ENCODE measurements at places on chromosomes 16 and 17.

DNA sequence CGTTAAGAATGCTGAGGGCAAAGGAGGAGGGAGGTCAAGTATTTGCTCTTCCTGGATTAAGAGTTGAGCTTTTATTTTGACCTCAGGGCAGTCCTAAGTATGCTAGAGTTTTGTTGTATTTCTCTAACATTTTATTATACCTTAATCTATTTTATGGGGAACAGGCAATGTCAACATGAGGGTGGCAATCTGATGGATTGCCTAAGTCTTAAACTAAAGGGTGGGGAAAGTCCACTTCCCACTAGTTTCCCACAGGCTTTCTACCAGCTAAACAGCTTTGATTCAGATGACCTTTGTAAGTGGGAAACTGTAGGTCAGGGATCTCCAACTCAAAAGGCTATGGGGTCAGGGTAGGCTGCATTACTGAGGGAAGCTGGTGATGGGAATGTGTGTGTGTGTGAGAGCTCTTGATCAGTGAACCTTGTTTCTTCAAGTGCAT lies 24.9 kb downstream of the HSD17B2 start:
- peak; percentile 92 for DNase-seq

GRCh38 chr16:11009027-11009755 lies 64.8 kb downstream of the CLEC16A start:
- no peak for DNase-seq

DNA sequence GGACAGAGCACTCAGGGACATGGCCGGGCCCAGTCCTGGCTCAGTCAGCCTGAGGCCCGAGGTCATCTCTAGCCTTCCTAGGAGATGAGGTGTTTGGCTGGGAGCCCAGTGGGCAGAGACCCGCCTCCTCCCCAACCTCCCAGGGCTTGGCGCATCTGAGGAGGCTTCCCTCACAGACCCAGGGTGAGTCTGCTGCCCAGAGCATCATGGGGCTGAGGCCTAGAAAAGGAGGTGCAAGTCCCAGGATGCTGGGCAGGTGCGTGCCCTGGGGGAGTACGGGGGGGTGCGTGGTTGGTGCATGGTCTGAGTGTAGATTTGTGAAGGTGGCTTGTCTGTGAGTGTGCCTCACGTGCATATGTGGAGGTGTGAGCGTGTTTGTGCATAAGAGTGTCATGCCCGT lies 4.7 kb downstream of the PDE6G start:
- no peak for DNase-seq

- DNase-seq, result no peak
These were observed 2.6 kb downstream of the MYL11 start for GRCh38 chr16:30377050-30377811.

DNA sequence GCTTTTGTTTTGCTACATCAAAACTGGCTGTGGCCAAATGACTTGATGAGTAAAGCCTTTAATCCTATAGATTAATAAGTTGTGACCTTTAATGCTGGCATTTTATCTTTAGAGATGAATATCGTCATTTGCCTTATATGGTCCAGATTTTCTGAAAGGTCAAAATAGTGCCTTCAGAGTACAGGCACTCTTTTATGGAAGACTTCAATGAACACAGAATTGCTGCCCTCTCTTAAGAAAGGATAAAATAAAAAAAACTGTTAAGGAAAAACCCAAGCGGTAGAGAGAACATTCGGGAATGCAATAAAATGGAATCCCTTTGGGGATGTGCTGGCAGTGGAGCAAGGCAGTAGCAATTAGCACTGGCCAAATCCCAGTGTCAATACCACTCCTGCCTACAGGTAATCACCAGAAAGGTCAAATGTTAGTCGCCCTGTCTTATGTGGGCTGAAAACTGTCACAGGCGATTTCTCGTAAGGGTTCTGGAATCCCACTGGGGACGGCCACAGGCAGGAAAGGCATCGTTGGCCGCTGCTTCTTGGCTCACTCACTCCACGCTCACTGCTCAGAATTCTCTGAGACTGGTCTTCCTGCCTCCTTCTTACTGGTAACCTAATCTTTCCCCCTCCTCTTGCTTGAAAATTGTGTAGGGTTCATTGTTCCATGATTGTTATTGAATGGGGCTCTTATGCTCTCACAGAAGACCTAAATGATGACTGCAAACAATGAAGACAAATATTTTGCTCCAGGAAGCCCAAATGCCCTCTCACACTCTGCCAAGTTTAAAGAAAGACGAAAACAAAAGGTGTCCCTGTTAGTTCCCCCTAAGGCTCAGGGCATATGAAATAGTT lies 45.4 kb upstream of the HSBP1 start:
- no peak for DNase-seq

- peak; percentile 84 for DNase-seq
These were observed 12.7 kb upstream of the HASPIN start for GRCh38 chr17:3710951-3711383.

DNA sequence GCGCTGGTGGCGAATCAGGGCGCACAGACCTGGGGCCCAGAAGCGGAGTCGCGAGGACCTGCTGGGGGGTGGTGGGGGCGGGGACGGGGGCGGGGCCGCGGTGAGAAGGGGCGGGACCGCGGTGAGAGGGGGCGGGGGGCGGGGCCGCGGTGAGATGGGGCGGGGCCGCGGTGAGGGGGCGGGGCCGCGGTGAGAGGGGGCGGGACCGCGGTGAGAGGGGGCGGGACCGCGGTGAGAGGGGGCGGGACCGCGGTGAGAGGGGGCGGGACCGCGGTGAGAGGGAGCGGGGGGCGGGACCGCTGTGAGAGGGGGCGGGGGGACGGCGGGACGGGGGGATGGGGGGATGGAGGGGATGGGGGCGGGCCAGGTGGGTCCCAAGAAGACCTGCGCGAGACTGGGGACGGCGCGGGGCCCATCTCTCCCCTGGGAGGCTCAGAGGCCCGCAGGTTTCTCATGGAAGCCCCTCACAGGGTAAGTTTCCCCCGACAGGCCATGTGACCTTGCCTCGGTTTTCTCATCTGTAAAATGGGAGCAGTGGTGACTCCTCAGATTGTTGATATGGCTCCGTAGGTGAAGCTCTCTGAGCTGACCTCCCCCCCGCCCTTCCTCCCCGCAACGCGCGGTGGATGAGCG lies 28.6 kb upstream of the DBNDD1 start:
- no peak for DNase-seq

- DNase-seq, result no peak
These were observed 240.8 kb downstream of the STX8 start for GRCh38 chr17:9334536-9335446.

DNA sequence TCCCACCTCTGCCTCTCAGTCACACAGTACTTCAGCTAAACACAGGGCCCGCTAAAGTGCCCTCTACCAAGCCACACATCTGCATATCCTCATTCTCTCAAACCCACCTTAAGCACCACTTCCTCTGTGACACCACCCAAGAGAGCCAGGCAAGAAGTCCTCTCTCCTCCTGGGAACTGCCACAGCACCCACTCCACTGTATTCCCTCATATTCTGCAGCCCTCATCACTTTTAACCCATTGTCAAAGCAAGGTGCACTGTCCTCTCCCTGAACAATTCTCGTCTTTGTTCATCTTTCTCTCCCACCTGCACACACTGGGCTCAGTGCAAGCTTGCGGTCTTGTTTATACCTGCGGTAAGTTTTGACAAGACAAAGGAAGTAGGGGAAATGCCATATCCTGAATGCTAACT lies 13.6 kb downstream of the CHD9 start:
- no peak for DNase-seq

GRCh38 chr16:55116165-55116920 lies 185.7 kb downstream of the IRX5 start:
- no peak for DNase-seq

GRCh38 chr17:7883781-7884386 lies 4.7 kb upstream of the CHD3 start:
- DNase-seq, result no peak

- DNase-seq, result no peak
These were observed 1.5 kb upstream of the ADAP2 start for GRCh38 chr17:30920282-30920681.

GRCh38 chr17:17036524-17036998 lies 5.7 kb upstream of the MPRIP start:
- DNase-seq, result peak; percentile 50

GRCh38 chr16:54890381-54890780 lies 40.3 kb upstream of the IRX5 start:
- DNase-seq, result no peak

DNA sequence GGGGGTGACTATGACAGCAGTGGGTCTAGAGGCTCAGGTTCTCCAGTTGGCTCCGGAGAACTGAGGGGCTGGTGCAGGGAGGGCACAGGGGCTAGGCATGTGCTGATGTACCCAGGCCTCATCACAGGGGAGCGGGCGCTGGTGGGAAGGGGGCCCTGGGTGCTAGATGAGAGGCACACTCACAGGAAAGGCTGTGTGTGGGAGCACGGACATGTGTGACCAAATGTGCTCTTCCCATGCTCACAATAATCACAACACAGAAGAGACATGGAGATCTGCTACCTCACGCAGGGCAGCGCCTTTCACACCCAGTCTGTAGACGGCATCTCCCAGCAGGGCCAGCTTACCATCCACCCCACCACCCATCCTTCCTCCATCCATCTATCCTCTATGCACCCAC lies 17.4 kb upstream of the RASD1 start:
- no peak for DNase-seq

GRCh38 chr17:42843358-42843934 lies 934 bp upstream of the AOC2 start:
- peak; percentile 73 for DNase-seq

GRCh38 chr16:22624800-22625533 lies 114.3 kb downstream of the NPIPB5 start:
- DNase-seq, result no peak

DNA sequence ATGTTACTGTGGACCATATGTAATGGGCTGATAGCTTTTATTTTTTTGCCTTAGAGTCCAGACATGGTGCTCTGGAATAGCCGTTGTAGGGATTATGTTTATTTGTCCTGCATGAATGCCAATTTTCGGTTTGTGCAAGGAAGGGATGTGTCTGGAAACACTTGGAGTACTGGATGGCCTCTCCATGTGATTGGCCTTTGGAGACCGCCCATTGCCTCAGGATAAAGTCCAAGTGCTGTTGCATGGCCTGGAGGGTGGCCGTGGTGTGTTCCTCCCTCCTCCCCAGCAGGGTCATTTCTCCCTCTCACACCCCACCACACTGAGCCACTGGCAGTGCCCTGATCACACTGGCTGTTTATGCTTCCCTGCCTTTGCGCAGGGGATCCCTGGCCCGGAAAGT lies 93.9 kb downstream of the MSI2 start:
- DNase-seq, result no peak

GRCh38 chr16:86354641-86355513 lies 155.4 kb upstream of the FOXF1 start:
- DNase-seq, result no peak

DNA sequence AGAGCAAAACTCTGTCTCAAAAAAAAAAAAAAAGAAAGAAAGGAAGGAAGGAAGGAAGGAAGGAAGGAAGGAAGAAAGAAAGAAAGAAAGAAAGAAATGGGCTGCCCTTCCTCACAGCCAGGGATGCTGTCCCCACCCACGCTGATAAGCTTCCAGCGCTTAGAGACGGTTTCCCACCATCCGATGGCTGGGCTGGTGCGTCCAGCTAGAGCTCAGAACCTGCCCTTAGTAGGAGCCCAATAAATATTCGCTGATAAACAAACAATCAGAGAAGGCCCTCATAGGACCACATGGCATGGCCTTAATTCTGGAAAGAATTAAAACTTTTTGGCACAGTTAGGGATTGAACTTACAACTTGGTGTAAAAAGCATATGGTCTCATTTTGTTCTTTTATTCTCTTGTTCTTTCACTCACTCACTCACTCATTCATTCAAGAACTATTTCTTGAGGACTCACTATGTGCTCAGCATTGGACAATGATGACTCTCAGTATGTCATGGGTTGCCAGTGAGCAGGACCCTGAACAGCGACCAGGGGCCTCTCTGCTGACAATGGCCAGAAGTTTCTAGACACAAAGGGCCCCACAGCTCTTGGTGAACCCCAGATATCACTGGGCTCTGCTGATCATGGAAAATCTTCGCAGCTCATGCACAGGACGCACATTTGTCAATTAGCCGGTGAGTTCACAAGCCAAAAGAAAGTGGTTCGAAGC lies 32.5 kb upstream of the TNRC6C start:
- DNase-seq, result no peak

- peak; percentile 85 for DNase-seq
These were observed 37.1 kb downstream of the YWHAE start for GRCh38 chr17:1362964-1363363.

DNA sequence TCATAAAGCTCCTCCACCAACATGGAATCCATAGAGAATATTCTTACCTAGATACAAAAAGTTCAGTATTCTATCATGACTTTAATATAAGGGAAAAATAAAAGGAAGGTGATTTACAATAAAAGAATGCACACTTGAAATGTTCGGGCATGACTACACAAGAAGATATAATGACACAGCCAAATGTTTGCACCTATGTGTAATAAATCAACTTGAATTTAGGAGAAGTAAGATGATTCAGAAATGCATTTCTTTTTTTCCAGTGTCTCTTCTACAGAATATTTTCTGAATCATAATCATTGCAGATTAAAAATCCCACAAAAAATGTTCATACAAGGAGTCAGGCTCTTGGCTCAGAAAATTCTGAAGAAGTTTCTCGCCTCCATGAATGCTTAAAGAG lies 404.0 kb upstream of the HSBP1 start:
- no peak for DNase-seq

GRCh38 chr17:32297424-32297823 lies 31.8 kb downstream of the RHBDL3 start:
- no peak for DNase-seq

- no peak for DNase-seq
These were observed 119.2 kb downstream of the AXIN2 start for GRCh38 chr17:65442250-65442649.

DNA sequence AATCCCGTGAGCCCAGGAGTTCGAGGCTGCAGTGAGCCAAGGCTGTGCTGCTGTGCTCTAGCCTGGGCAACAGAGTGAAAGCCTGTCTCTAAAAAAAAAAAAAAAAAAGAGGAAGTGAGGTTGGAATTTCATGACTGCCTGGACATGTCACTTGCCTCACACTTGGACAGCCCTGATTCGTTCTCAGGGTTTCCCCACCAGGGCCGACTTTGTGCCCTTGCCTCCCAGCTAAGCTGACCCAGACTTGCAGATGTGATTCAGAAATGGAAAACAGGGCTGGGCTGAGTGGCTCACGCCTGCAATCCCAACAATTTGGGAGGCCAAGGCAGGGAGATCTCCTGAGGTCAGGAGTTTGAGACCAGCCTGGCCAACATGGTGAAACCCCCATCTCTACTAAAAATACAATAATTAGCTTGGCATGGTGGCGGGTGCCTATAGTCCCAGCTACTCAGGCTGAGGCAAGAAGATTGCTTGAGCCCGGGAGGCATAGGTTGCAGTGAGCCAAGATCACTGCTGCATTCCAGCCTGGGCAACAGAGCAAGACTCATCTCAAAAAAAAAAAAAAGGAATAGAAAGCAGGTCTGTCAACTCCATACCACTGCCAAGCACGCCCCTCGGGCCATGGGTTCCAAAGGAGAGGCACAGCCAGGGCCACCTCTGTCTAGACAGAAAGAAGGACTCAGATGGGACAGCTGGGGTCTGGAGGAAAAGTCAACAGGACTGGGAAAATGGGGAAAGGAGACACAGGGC lies 46.9 kb downstream of the SOCS1 start:
- peak; percentile 93 for DNase-seq

GRCh38 chr17:70912716-70913485 lies 743.6 kb downstream of the KCNJ2 start:
- DNase-seq, result no peak

Data from inflammatory macrophage treated with lipopolysaccharide for 1 hour (primary cell).